ENCODE measurements at places on chromosomes 6 and 20.

GRCh38 chr6:121666814-121667213, 231.4 kb downstream of the GJA1 start:
- DNase-seq: no peak

DNA sequence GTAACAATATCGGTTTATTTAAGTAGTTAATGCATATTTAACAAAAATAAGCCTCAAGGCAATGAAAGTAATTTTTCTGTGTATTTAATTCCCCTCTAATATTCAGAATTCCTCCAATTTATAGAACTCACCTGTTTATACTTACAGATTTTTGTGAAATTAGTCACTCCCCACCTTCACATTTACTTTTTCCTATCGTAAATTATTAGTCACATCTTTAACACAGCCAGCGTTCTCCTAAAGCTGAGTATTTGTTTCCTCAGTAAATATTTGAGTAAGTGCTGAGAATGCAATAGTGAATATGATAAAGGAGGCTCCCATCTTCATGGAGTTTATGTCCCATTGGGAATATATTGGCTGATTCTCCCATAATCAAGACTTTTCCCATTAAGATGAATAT, 88.0 kb downstream of the SYCP2 start:
- DNase-seq: no peak

- no peak for DNase-seq
Measured at GRCh38 chr20:9498322-9498721, 16.1 kb upstream of the LAMP5 start.

GRCh38 chr6:48775157-48775556, 664.2 kb upstream of the PTCHD4 start:
- no peak for DNase-seq

DNA sequence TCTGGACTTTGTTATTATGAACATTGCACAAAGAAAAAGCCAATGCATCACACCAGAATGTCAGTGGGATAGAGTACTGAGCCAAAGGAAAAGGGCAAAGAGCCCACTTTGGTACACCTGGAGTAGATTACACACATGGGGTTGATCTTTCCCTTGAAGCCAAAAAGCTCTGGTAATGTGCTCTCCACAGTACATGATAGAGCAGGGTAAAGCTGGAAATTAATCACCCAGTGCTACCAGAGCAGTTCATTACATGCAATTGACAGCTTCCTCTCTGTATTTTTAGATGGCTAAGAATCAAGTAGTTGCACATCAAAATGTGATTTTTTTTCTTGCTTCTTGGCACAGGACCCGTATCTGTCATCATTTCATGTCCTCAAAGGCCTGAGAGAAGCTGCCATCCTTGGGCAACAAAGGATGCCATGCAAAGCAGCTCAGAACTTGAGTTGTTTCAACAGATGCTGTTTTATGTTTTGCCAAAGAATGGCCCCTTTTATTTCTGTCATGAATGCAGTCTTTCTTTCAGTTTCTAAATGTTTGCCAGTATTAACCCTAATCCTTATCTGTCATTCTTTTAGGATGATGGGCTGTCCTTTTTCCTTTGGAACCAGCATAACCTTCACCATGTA, 88.1 kb downstream of the HDGFL1 start:
- no peak for DNase-seq

- DNase-seq: no peak
Measured at GRCh38 chr6:42710316-42710715, 12.1 kb downstream of the PRPH2 start.

DNA sequence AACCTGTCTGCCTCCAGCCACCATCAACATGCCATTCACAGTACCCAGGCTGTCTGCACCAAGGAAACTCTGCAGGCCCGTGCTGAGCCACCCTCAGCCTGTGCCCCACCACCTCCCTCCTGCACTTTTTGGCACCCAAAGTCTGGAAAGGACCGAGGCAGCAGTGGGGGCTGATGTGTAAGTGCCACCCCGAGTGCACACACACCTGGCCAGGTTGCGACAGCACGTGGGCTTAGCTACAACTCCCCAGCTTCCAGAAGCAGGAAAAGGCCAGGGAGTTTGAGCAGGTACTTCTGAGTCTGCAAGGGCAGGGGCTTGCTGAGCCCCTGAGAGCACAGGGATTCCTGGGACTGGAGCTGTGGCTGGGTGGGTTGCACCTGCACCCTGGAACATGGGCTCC, 303.3 kb upstream of the OPRM1 start:
- DNase-seq: no peak

DNA sequence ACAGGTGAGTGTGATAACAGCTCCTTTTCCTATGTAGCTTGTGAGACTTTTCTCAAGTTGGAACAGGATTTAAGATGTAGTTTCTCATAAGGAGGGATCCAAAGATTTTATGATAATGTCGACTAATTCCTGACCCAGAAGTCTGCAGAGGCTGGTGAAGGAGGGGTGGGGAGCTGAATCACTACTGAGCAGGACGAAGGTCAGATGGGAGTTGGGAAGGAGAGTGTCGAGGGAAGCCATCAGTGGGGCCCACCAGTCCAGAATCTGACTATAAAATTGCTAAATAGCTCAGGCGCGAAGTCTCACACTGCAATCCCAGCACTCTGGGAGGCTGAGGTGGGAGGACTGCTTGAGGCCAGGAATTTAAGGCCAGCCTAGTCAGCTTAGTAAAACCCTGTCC, 32.3 kb upstream of the CDYL start:
- no peak for DNase-seq

GRCh38 chr6:115909923-115910546, 150.7 kb downstream of the FRK start:
- DNase-seq: no peak

- DNase-seq: no peak
Measured at GRCh38 chr6:36099869-36100483, 30.3 kb upstream of the MAPK13 start.

DNA sequence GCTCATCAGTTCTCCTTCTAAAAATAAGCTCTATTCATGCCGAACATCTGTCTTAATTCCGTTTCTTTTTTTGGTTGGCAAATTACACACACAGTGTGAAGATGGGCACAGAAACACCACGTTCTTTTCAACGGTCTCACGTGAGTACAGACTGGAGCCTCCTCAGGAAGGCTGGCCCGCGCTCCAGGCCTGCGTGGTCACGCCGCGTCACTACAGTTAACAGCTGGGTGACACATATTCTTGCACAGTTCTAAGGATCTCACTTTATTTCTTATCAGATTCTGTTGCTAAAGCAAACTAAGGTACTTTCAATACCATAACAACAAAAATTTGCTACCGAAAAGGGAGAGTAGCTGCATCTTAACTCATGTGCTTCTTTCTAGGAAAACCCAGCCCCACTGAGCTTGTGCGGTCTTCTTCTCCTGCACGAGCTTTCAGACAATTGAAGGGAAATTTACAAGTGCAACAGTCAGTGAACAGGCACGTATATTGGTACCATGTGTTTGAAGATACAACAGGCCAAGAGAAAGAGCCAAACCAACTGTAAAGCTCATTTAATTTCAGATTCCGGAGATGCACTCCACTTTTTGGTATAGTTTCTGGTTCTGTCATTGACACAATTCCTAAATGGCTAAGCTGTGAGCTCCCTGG, 55.6 kb upstream of the MPC1 start:
- DNase-seq: no peak

DNA sequence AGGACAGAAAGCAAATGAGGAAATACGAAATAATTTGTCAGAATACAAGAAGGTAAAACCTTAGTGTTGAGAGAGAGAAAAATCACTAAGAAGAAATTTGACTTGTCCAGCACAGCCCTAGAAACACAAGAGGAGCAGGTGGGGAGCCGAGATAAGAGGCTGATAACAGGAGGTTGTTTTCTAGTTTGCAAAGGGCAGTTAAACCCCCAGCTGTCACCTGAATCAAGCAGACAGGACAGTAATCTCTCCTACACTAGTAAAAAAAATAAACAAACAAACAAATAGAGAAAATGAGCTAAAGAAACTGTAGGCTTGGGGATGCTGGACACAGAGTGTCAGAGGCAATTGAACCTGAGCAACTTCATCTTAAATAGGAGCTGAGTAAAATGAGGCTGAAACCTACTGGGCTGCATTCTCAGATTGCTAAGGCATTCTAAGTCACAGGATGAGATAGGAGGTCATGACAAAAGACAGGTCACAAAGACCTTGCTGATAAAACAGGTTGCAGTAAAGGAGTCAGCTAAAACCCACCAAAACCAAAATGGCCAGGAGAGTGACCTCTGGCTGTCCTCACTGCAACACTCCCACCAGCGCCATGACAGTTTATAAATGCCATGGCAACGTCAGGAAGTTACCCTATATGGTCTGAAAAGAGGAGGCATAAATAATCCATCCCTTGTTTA, 40.4 kb downstream of the FAM184A start:
- DNase-seq: no peak

DNA sequence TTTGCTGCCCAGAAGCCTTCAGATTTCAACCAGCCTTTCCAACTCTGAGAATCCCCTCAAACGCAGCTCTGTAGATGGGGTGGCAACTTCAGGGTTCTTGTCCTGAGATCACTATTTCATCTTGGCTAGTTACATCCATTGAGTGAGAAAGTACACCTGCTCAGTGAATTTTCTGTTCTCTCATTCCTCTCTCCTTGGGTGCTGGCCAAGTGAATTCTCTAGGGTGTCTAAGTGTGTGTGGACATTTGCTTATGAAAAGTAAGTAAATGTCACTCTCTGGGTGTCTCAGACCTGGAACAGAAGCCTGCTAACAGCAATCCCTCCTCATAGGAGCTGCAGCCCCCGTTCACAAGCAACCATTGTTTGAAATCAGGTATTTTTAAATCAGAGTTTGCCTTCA, 3.8 kb downstream of the RIN2 start:
- no peak for DNase-seq

- DNase-seq: no peak
Measured at GRCh38 chr6:81876971-81877370, 124.5 kb upstream of the TENT5A start.

DNA sequence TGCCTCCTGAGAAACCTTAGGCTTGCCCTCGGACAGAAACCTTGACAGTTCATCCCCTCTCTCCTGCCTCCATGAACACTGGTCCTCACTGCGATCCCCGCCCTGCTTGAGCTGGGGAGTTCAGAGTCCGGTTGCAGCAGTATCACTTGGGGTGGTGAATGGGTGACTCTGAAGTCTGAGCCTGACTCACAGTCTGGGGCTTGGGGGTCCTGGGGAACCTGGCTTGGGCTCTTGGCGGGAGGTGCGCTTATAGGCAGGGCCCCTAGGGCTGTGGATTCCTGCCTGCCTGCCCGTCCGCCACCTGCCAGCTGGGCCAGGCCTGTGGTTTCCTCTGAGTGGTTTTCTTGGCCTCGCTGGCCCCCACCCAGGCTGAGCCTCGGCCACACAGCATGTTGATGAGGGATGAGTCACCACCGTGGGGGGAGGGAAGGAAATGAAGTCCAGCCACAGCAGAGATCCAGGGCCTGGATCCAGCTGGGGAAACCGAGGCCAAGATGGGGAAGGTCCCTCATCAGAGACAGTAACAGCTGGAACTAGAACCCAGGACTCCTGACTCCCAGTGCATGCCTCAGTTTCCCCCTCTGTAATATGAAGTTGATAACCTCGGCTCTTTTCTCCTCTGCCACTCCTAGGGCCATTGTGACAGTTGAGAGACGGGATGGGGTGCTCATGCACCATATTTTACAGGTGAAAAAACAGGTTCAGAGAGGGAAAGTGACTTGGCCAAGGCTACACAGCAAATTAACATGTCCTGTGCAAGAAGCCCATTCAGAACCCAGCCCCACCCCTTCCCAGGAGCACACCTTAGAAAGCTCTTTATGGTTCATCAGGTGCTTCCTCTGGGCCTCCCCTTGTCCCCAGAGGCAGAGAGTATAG, 9.2 kb downstream of the FOXS1 start:
- no peak for DNase-seq

DNA sequence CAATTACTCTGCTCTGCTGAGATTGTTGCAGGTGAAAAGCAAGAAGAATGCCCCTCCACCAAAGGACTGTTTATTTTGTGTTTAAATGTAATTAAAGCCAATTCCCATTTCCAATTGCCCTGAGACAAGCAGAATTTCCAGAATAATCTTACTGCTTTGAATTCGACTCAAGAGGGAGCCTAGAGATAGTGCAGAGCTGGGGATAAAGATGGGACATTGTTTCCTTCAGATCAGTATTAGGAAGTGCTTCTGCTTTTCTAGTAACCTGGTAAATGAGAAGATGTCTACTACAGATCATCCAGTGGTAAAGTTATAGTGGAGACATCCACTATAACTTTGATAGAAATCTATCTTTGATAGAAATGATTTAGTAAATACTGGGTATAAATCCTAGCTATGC, 326.9 kb downstream of the UBE3D start:
- no peak for DNase-seq

DNA sequence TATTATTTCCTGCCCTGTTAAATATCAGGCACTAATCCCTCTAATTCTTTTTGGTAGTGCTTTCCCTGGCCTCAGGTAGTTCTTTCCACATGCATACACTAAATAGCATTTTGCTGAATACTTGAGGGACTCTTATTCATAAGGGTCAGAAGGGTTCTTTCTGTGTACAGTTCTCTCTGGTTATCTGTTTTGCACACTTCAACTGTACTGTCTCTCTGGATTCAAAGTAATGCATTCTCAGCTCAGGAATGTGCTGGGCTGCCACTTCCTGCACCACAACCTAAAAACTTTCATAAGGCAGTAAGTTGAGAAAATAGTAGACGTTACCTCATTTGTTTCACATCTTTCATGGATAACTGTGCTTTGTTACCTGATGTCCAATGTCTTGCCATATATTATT, 32.1 kb downstream of the C6orf141 start:
- DNase-seq: no peak

GRCh38 chr6:152595499-152595898, 41.7 kb downstream of the SYNE1 start:
- DNase-seq: no peak

DNA sequence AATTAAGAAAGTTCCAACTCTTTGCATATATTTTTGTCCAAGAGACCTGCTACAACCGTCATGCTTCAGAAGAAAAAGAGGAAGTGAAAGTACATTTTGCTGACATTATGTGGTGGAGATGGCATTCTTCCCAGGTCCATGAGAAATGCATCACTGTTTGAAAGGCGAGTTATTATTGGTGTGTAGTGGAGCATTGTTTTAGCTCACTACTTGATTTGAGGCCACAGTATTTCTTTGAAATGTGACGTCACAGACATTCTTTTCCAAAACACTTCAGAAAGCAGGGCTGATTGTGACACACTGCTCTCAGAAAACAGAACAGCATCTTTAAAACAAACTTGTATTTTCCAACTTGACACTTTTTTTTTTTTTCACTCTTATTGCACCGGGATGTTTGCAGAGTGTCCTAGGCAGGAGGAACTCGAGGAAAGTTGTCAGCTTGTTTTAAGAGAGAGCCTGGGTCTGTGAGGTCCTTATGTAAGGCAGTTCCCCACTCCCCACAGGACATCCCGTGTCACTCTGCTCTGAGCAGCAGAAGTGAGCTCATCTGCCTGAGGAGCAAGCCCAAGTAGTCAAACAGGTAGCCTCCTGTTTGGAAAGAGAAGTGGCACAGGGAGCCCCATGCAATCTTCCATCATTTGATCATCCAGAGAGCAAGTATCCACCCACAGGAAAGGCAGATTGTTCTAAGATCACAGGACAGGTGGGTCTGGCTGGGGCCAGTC, 1.1 kb downstream of the SPTLC3 start:
- DNase-seq: no peak
